Effector memory CD8-positive, alpha-beta T cell (primary cell): ENCODE measurements at places on chromosomes 12 and 14.
A peak's percentile ranks its signal among the peaks of the same experiment; 100 is the strongest.

- no peak for DNase-seq
Observed at GRCh38 chr14:91227183-91227628, 17.3 kb downstream of the GPR68 start.

DNA sequence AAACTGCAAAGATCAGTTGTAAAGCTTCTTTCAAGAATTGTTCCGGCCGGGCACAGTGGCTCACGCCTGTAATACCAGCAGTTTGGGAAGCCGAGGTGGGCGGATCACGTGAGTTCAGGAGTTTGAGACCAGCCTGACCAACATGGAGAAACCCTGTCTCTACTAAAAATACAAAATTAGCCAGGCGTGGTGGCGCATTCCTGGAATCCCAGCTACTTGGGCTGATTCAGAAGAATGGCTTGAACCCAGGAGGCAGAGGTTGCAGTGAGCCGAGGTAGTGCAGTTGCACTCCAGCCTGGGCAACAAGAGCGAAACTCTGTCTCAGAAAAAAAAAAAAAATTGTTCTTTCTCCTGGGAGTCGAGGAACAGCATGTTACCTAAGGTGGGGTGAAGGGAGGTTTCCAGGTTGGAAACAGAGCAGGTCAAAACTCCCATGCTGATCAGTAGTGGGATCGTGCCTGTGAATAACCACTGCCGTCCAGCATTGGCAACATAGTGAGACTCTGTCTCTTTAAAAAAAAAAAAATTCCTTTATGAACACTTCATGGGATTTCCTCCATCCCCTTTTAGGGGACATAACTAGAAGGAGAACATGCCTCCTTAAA is 13.9 kb downstream of the FBXO34 start:
- DNase-seq = no peak

DNA sequence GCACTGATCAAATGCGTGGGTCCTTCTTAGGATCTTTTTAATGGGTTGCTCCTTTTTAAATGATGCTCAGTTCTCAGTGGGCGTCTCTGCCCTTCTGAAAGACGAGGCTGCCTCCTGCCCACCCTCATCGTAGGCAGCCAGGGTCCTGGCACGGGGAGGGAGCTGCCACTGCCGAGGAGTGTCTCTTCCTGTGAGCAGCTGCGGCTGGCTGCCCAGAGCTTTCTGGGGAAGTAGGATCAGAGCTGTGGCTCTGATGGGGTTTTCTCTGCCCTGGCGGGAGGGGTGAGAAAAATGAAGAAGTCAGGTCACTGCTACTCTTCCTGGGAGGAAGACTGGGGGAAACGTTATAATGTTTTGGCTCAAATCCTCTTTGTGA is 31.1 kb upstream of the BEGAIN start:
- no peak for DNase-seq

DNA sequence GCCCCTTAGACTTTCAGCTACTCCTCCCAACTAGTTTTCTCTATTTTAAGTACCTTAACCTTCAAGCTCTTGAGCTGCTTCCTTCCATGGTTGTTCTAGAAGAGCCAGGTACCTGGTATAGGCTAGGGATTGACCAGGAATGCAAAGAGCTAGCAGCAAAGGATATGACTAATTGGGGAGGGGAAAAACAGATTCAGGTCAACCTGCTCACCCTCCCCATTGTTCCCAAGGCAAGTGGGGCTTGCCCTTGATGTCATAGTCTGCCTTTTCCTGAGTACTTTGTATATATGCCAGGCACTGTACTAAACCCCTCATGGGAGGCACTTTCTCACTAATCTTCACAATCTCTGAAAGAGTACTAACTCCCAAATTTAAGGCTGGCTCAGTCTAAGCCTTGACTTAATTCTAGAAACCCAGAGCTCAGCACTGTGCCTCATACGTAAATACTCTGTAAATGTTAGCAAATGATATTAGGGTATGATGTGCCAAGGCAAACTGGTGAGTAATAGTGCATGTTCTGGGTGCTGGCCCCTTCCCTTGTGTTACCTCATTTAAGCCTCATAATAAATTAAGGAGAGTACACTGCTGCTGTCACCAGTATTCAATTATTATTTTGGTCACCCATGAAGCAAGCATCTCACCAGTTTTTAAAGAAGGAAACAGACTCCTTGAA is 42.2 kb downstream of the SUDS3 start:
- no peak for DNase-seq

- DNase-seq = no peak
Observed at GRCh38 chr12:47188576-47189441, 109.0 kb upstream of the AMIGO2 start.

GRCh38 chr14:33404964-33405574 is 466.4 kb downstream of the NPAS3 start:
- no peak for DNase-seq

DNA sequence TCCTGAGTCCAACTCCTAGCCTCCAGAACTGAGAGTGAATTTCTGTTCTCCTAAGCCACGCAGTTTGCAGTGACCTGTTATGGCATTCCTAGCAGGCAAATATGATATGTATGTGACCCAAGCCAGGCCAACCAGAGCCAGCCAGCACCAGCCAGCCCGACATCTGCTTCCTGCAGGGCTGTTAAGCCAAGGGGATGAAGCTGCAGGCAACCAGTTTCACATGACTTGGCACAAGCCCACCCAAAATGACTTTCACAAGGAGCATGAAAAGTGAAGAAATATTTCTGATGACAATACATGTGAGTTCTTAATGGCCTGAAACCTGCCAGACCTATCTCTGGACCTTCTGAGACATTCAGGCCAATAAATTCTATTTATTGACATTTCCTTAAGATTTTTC is 68.1 kb downstream of the ITPK1 start:
- DNase-seq = no peak

GRCh38 chr12:93571925-93572711 is at the start of gene SOCS2:
SOCS2 (plus strand) TSS chr12:93572675; CDS start chr12:93572898, 223 bp downstream.
- DNase-seq = peak; percentile 3

GRCh38 chr12:27343255-27344000 is 10.8 kb downstream of the BMAL2 start:
- DNase-seq = no peak

- no peak for DNase-seq
Observed at GRCh38 chr12:24360907-24361306, 411.4 kb upstream of the SOX5 start.

- no peak for DNase-seq
Observed at GRCh38 chr12:119036878-119037825, 55.8 kb downstream of the SRRM4 start.

DNA sequence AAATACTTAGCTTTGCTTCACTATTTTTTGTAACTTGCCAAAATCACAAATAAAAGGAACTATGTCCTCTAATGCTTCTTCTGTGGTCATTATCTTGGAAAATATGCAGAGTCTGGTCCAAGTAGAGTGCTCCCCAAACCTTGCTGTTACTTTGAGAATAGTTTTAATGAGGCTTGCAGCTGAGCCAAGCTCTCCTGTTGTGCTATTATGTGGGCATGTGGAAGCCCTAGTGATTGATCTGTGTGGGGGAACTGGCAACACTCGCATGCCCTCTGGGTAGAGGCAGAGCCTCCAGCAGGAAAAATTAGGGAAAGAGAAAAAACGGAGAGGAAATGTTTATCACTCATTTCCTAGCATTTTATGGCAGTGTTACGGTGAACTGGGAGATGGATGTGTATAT is 473.1 kb downstream of the EGLN3 start:
- no peak for DNase-seq

DNA sequence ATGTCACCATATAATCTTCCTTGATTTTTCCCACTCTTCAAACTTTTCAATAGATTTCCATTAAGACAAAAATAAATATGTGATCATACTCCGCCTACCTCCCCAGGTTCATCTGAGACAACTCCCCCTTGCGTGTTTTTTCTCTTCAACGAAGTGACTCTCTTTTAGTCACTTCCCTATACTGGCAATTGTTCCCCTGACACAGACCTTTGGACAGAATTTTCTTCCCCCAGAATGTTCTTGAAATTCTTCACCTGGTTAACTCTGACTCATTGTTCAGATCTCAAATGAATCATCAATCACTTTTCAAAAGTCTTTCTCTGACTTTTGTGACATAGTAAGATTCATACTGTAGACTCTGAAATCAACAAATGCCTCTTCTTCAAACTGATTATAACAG is 727.3 kb upstream of the LMO3 start:
- DNase-seq = no peak
